ENCODE measurements at places on chromosomes 7 and 10.

DNA sequence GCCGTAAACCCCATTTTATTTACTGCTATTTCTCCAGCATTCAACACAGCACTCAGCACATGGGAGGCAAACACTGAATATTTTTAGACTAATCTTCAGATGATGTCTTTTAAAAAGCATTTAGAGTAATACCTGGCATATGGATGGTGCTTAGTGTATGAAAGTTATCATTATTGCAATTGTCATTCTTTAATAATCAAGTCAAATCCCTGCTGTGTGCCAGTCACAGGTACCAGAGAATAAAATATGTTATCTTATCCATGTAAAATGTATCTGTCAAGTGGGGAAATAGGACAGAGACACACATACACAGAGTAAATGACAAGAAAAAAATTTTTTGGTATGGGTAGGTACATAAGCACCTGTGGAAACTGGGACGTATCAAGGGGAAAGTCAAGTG is 18.5 kb downstream of the ANKRD22 start:
- no peak for DNase-seq

GRCh38 chr7:51114501-51114900 is 202.1 kb downstream of the COBL start:
- no peak for DNase-seq

DNA sequence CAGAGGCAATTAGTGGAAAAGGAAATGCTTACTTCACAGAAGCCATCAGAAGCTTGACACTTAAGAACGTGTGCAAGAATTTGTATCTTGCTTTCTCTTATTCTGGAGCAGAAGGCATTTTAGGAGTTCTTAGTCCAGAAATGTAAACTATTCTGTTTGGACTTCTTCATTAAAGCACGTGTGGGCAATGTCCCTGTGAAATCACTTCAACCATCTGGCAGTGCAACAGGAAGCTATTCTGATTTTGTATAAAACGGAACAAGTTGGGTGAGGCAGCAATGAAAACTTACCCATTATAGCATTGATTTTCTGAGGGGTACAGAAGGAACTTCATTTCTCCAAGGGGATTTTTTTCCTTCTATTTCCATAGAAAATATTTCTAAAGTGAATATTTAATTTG is 21.3 kb upstream of the ARHGAP21 start:
- DNase-seq: no peak

DNA sequence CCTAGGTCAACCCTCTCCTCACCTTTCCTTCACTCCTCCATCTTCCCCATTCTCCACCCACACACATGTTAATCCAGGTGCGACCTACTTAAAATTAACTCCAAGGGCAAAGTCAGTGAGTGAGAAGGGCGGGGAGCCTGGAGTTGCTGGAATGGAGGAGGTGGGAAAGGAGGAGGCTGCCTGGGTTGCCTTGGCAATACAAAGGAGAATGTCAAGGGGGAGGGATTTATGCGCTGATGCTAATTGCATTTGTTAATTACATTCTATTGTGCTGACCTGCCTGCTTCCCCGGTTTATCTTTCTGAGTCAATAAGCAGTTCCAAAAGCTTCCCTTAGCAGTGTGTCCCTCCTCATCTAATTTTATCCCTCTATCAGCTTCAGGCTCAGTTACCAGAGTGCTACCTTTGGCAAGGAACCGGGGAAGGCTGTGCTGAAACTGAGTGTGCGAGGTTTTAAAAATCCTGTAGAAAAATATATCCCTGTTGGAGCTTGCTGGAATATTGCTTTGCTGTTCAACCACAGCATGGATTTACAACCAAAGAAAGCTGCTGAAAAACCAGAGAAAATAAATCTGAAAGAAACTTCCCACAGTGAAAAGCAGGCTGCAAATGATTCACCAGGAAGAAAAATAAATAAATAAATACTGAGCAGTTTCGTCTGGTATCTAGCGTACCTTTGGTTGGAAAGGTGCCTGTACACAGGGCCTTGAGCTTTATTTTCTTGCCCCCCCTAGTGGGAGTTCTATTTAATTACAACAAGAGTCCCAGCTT is 113.2 kb upstream of the DGKB start:
- DNase-seq: no peak

- no peak for DNase-seq
These were observed 2.9 kb upstream of the ENTPD7 start for GRCh38 chr10:99656199-99657064.

All from sigmoid colon (tissue), 7 donors.